Muscle of back (tissue), 13 donors: ENCODE measurements at places on chromosomes 13 and 19.

DNA sequence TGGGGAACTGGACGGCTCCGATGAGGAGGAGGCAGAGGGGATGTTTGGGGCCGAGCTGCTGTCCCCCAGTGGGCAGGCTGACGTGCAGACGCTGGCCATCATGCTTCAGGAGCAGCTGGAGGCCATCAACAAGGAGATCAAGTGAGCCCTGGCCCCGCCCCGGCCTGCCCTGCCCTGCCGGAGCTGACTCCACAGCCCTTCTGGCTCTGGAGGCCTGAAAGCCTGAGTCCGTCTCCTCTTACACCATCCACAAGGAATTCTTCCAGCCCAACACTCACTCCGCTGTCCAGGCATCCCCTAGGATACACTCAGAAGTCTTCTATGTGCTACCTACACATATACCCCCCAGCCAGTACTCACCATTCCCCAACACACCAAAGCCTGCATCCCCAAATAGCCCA lies 17.4 kb downstream of the PPFIA3 start:
- DNase-seq = no peak

DNA sequence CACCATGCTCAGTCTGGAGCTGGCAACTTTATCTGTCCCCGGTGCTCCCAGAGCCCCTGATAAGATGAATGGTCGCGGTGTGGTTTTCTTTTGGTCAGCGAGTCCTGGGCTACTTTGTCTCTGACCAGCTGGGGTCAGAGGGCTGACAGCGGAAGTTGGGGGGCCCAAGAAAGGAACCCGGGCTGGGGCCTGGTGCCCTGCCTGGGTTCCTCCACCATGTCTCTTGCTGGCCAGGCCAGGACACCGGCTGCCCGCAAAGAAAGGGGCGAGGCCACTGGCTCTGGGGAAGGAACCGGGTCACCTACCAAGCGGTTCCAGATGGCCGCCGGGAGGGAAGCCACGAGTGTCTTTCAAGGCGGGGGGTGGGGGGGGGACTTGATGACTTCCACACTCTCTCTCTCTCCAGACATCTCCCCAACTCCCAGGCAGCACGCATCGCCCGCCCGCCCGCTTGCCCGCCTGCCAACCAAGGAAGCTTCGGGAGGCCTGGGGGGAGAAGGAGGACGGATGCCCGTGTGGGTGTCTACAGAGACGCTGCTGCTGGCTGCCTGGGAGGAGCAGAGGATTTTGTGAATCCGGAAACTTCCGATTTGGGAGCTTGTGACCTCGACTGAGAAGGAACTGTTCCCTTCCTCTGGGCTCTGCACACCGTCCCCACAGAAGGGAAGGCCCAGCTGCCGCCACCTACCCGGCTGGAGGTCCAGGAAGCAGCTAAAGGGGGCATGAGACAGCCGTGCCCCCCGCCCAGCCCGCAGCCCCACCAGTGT lies 1.1 kb downstream of the PIP5K1C start:
- DNase-seq = peak; percentile 84

- no peak for DNase-seq
These were observed 4.6 kb downstream of the NRTN start for GRCh38 chr19:5809469-5809868.

GRCh38 chr13:51674276-51674675 lies 90.0 kb downstream of the WDFY2 start:
- no peak for DNase-seq

DNA sequence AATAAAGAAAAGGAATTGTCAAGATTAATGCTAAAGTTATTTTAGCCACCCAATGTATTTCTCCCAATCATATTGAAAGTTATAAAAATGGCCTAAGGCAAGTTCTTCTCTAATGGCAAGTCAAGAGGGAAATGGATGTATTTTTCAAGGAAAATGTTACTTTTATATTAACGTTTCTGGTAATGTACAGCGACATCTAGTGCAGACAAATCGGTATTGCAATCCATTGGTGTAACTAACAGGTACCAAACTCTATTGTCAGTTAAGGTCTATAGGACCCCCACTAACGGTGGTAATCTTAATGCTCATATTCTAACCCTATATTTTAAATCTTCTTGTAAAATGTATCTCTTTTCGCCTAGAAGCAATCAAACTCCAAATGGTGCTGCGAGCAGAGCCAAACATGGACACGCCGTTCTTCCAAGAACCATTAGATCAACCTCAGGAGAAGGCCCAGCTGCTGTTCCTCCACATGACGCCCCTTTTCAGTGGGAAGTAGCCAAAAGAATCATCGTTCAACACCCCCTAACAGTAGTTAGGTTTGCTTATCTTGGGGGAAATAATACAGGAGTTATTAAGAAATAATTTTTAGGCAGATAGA lies 98.5 kb upstream of the PABPC3 start:
- DNase-seq = peak; percentile 45

DNA sequence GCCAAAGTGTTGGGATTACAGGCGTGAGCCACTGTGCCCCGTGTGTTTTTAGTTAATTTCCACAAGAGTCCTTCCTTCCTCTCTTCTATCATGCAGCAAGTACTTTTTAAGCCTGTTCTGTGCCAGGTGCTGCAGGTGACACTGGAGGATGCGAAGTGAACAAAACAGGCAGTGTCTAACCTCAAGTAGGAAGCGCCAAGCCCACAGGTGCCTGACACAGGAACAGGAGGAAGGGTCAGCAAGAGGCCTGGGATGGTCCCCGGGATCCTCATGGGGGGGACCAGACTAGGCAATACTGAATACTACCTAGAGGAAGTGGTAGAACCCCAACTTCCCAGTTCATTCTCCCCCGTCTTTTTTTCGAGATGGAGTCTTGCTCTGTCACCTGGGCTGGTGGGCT lies 1.8 kb upstream of the CALR start:
- DNase-seq = no peak

DNA sequence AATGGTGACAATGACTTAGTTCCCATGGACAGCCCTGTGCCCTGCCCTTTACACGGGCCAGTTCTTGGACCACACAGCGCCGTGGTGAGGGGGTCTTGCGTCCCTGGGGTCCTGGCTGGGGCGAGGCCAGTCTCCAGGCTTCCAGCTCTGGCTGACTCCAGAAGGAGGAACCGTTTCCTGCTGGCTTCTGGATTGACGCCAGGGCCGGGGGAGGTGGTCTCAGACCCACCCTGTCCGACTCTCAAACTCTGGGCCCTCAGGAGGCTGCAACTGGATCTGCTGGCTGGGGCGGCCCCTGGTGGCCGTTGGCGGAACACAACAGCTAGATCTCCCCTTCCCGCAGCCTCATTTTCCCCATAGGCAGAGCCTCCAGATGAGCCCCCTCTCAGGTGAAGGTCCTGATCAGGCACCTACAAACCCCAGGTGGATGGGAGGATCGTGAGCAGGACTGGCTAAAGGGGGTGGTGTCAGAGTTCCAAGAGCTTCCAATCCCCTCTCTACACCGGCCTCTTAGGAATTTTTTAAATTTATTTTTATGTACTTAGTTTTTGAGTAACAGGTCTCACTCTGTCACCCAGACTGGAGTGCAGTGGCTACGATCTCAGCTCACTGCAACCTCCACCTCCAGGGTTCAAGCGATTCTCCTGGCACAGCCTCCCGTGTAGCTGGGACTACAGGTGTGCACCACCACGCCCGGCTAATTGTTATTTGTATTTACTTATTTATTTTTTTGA lies 8.0 kb downstream of the CCDC194 start:
- peak; percentile 70 for DNase-seq

- DNase-seq = no peak
These were observed 84.0 kb downstream of the SUCLA2 start for GRCh38 chr13:47917022-47917574.

DNA sequence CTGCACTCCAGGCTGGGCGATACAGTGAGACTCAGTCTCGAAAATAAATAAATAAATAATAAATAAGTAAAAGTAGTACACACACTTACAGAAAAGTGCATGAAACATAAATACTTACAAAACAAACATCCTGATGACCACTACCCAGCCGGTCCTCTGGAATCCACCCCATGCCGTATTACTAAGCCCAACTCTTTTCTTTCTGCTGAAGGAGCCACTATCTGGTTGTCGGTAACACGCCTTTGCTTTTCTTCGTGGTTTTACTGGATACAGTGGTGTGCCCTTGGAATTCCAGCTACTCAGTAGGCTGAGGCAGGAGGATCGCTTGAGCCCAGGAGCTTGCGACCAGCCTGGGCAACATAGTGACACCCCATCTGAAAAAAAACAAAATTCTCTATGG lies 39.4 kb downstream of the CELF5 start:
- DNase-seq = no peak

GRCh38 chr13:40161931-40162330 lies 504.5 kb downstream of the FOXO1 start:
- DNase-seq = peak; percentile 30

DNA sequence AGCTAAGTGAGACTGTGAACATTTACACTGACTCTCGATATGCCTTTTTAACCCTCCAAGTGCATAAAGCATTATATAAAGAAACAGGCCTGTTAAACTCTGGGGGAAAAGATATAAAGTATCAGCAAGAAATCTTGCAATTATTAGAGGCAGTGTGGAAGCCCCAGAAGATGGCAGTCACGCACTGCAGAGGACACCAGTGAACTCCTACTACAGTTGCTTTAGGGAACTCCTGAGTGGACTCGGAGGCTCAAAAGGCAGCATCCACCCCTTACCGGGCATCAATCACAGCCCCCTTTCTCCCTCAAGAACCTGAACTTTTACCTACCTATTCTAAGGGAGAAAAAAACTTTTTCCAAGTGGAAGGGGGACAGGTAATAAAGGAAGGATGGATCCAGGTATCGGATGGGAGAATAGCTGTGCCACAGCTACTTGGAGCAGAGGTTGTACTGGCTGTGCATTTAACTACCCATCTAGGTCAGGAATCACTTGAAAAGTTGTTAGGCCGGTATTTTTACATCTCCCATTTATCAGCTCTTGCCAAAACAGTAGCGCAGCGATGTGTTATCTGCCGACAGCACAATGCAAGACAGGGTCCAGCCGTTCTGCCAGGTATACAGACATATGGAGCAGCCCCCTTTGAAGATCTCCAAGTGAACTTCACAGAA lies 80.1 kb downstream of the ZNF486 start:
- no peak for DNase-seq

DNA sequence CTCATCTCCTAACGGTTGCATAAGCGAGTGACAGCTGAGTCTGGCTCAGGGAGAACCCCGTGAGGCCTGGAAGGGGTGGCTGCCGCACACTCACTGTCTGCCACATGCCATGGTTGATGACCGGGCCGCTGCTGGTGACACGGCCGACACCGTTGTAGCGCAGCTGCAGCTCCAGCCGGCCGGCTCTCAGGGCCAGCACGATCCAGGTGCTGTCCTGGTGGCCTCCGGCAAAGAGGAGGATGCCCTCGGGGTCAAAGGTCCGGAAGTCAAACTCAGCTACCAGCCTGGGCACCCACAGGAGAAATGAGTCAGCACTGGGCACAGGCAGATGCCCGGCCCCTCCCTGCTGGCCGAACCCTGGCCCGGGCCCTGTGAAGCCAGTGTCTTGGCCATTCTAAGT lies 31.7 kb downstream of the GAS6 start:
- DNase-seq = no peak

- DNase-seq = no peak
These were observed 184.8 kb downstream of the SHISA2 start for GRCh38 chr13:25867038-25867437.

GRCh38 chr13:26186995-26187394 lies 35.1 kb downstream of the RNF6 start:
- peak; percentile 36 for DNase-seq

GRCh38 chr13:113864273-113864890 lies 506 bp upstream of the GAS6 start:
- DNase-seq = no peak

- DNase-seq = no peak
These were observed 123.8 kb upstream of the IRS2 start for GRCh38 chr13:109910194-109910593.

DNA sequence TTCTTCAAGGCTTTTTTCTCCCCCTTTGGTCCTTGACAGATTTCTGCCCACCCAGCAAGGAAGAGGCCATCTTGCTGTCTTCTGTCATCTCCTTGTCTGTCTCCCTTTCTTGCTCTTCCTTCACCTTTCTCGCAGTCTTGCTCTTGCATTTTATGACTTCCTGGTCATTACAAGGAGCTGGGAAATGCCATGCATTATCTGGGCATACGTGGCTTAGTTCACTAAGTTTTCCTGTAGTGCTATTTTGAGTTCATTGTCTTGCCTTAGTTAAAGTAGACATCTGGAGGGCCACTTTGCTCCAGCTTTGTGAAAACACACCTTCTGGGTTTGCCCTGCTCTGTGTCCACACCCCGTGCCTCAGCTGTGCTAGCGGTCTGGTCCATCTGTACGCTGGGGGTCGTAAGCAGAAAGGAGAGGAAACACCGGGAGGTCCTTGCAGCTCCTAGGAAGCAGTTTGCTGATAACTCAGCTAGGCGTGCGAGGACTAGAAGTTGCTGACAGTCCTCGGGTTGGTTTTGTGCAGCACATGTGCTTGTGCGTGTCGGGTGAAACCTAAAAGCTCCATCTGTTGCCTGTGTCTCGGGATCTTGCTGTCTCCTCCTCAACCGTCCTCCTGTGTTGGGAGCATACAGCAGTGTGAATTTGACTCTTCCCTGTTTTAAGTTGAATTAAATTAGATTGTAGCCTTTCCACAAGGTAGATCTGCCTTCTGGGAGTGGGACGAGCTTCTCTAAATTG lies 59.4 kb downstream of the ARHGEF7 start:
- no peak for DNase-seq

- no peak for DNase-seq
These were observed 203.5 kb downstream of the ENOX1 start for GRCh38 chr13:43583321-43583720.

DNA sequence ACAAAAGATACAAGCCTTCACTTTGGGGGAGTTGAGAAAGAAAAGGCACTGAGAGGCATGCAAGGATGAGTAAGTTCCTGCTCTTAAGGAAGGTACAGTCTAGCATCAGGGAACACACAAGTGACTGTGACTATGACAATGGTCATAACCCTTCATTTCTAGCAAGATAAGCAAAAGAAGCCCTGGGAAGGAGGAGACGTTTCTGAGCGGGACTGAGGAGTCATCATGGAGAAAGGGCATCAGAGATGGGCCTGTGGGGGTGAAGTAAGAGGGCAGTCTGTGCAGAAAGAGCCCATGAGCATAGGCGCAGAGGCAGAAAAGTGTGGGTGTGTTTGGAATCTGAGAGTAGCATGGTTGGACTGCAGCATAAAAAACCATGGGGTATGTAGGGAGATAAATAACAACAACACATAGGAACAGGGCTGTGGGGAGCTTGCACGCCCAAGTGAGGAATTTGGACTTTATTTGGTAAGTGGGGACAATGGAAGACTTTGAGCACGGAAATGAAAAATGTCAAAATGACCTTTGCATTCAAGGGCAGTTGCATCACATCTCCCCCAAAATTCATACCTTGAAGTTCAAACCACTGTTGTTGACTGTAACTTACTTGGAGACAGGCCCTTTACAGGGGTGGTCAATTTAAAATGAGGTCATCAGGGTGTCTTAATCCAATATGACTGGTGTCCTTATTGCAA lies 86.7 kb downstream of the MBNL2 start:
- no peak for DNase-seq

DNA sequence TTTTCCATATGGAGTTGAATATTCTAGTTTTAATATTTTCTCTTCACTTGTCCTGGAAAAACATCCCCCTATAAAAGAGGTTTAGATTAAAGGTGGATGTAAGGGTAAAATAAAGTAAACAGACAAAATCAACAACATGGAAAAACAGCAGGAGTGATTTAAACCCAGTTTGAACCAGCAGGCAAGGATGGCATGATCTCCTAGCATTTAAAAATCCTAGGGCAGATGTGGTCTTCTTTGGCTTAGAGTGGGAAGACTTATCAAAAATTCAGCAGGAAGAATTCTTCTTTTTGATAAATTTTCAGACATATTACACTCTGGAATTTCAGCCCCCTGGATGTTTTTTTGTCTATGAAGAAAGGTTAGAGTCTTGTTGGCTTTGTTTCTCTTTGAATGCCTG lies 36.5 kb downstream of the CLEC17A start:
- DNase-seq = no peak
